Uterine smooth muscle cell (primary cell): ENCODE measurements at places on chromosomes 6 and 20. TPM values are rescaled to one million over a fixed set of nuclear protein-coding genes. Genes with fewer than 3 reads are reported as not detected.

The VWA7 gene
- total RNA-seq: 0.11 and 0.25 TPM in 2 replicates

The SLC22A7 gene
- not detected in 2 replicates for total RNA-seq

The PHIP gene
- total RNA-seq: 28.2 and 32.2 TPM in 2 replicates

The ELMO2 gene
- 34.4 and 36.7 TPM in 2 replicates for total RNA-seq

The MRPL14 gene
- 67.4 and 97.3 TPM in 2 replicates for total RNA-seq

The HEY2 gene
- not detected in 2 replicates for total RNA-seq

The C2 gene
- total RNA-seq: 0.77 and 2.0 TPM in 2 replicates

The PRR18 gene
- total RNA-seq: 0.12 TPM in 1 of 2 replicates, not detected in the other

The GRM1 gene
- total RNA-seq: not detected in 2 replicates

The IL20RA gene
- 0.50 and 1.00 TPM in 2 replicates for total RNA-seq

The BMP5 gene
- total RNA-seq: not detected in 2 replicates

The BANF2 gene
- total RNA-seq: not detected in 2 replicates

The HS3ST5 gene
- 1.2 and 2.0 TPM in 2 replicates for total RNA-seq

The CDH4 gene
- 5.1 and 8.5 TPM in 2 replicates for total RNA-seq

The BTN1A1 gene
- total RNA-seq: not detected in 2 replicates

The CYP21A2 gene
- total RNA-seq: not detected in 2 replicates

The BPIFA1 gene
- total RNA-seq: not detected in 2 replicates

The KHDC1L gene
- total RNA-seq: 0.50 TPM in 1 of 2 replicates, not detected in the other

The B3GALT4 gene
- total RNA-seq: 4.4 and 5.3 TPM in 2 replicates

The ISM1 gene
- 0.25 and 0.33 TPM in 2 replicates for total RNA-seq

The TAGAP gene
- total RNA-seq: 0.12 TPM in 1 of 2 replicates, not detected in the other

The ASIP gene
- total RNA-seq: not detected in 2 replicates

The RAMACL gene
- total RNA-seq: 2.1 and 2.3 TPM in 2 replicates

The ZNF165 gene
- total RNA-seq: 0.25 and 0.77 TPM in 2 replicates

The DLL1 gene
- total RNA-seq: 1.00 and 1.3 TPM in 2 replicates

The CAP2 gene
- 8.9 and 12.1 TPM in 2 replicates for total RNA-seq

The TBXT gene
- not detected in 2 replicates for total RNA-seq

The MYMX gene
- total RNA-seq: not detected in 2 replicates

The L3MBTL3 gene
- total RNA-seq: 4.8 and 5.0 TPM in 2 replicates

The BTBD9 gene
- 18.6 and 20.1 TPM in 2 replicates for total RNA-seq

The COX4I2 gene
- total RNA-seq: not detected in 2 replicates

The PARD6B gene
- 2.3 and 3.5 TPM in 2 replicates for total RNA-seq

The CST2 gene
- total RNA-seq: not detected in 2 replicates

The METTL24 gene
- total RNA-seq: 0.50 and 0.55 TPM in 2 replicates

The HTR1E gene
- under 0.01 and 0.12 TPM in 2 replicates for total RNA-seq

The MUC21 gene
- total RNA-seq: not detected in 2 replicates

The PCSK2 gene
- total RNA-seq: not detected in 2 replicates

The SLC22A1 gene
- total RNA-seq: 0.62 and 0.77 TPM in 2 replicates

The RFX6 gene
- total RNA-seq: under 0.01 TPM in 1 of 2 replicates, not detected in the other
